ENCODE measurements at places on chromosomes 2 and 18.

DNA sequence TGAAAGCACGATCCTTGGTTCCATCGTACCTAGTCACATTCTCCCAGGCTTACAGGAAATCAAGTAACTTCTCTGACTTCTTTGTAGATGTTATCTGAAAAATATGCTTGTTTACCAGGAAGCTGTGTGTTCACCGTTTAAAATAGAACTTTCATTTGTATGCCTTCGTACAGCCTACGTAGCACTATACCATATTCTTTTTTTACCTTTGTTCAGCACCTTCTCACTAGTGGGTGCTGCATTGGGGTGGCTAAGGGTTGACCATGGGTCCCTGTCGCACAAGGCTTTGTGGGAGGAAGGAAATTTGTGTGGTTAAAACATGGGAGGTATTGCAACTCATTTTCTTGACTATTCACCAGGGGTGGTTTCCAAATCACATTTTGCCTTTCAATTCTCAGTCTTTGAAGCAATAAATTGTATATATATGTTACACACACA is 16.6 kb downstream of the MALT1 start:
- no peak for DNase-seq

DNA sequence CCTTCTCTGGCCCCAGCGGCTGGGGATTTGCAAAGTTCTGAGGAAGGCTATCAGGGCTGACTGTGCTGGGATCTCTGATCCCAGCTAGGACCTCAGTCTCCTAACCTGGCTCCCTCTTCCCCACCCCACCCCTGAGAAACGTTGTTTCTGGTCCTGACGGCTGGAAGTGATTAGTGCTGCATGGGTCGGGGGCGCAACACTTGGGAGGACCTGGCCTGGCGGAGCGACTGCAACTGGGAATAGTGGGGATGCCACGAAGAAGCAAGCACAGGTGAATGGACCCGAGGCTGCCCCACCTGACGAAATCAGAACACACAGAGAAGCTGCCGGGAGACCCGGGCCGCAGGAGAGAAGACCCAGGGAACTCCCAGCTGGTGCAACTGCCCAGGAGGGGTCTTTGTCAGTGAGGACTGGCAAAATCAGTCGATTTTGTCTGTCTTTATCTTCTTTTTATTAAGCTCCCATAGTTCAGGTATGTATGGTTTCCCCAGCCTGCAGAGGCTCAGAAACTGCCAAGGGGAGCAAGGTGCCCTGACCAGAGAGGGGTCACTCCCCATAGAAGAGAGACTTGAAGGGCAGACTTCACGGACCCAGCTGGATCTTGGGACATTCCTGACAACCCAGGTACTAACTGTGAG is 656 bp upstream of the LBX2 start:
- DNase-seq = no peak

DNA sequence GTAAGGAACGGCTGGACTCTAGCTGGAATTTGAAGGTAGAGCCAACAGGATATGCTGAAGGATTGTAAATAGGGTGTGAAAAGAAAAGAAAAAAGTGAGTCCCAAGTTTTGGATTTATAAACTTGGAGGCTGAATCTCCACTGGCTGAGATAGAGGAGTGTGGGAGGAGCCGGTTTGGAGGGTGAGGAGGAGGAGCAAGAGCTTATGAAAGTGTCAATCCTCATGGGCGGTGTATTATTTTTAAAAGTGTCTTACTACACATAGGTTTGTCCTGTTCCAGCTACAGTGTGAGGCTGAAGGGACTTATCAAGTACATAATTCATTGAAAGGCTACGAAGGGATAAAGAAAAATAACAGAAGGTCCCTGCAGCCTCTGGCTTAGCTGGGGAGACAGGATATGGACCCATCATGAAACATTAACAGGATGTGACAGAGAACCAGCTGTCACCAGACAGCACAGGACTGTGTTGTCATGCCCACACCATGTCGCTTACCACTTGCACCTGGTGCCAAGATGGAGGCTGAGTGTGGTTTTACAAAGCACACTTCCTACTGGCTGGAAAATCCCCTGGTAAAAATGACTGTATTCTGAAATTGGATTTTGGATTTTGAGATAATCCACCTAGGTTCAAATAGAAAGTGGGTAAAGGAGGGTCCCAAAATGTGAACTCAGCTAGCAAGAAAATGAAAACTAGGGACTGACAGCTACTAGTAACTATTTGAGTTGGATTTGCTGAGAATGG is 2.5 kb upstream of the MREG start:
- peak; percentile 17 for DNase-seq

GRCh38 chr2:185316383-185316782 is 422.2 kb upstream of the FSIP2 start:
- DNase-seq = no peak

GRCh38 chr2:224190936-224191270 is 151.8 kb upstream of the SERPINE2 start:
- DNase-seq = no peak

- no peak for DNase-seq
These were observed 299.8 kb downstream of the LRATD1 start for GRCh38 chr2:14932285-14932684.

GRCh38 chr2:102229141-102229769 is 42.4 kb downstream of the IL1RL2 start:
- DNase-seq = no peak

- DNase-seq = no peak
These were observed 3.5 kb downstream of the HEATR5B start for GRCh38 chr2:37080689-37081088.

DNA sequence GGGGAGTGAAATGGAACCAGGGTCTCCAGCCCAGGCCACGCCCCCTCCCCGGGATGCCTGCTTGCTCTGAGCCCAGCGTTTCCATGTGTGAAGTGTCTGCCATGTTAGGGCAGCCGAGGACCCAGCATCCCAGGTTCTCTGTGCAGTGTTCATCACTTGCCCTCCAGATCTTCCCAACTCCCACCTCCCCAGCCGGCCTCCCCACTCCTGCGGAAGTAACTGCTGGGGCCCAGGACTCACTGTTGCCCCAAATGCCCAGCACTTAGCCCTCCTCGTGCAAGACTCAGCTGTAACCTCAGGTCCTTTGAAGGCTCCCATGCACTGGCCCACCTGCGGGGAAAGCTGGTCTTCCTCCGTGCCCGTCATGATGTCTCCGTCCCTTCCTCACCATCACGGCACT is 9.7 kb upstream of the PXDN start:
- no peak for DNase-seq

DNA sequence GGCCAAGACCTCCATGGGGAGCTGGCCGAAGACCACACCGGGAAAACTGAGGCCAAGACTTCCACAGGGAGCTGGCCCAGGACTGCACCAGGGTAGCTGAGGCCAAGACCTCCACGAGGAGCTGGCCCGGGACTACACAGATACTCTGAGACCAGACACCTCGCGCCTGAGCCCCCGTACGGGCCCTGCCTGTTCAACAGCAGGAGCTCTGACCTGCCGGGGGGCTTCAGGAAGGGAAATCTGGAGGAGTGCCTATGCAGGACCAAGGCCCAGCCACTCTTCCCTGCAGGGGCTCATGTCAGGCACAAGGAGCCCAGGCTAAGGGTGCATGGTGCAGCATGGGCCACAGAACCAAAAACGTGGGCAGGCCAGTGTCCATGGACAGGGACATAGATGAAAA is 151.6 kb downstream of the TMEM18 start:
- DNase-seq = no peak

- DNase-seq = no peak
These were observed 239.5 kb upstream of the COL3A1 start for GRCh38 chr2:188734691-188735090.

- DNase-seq = no peak
These were observed 233.0 kb upstream of the TNP1 start for GRCh38 chr2:217092710-217093379.

DNA sequence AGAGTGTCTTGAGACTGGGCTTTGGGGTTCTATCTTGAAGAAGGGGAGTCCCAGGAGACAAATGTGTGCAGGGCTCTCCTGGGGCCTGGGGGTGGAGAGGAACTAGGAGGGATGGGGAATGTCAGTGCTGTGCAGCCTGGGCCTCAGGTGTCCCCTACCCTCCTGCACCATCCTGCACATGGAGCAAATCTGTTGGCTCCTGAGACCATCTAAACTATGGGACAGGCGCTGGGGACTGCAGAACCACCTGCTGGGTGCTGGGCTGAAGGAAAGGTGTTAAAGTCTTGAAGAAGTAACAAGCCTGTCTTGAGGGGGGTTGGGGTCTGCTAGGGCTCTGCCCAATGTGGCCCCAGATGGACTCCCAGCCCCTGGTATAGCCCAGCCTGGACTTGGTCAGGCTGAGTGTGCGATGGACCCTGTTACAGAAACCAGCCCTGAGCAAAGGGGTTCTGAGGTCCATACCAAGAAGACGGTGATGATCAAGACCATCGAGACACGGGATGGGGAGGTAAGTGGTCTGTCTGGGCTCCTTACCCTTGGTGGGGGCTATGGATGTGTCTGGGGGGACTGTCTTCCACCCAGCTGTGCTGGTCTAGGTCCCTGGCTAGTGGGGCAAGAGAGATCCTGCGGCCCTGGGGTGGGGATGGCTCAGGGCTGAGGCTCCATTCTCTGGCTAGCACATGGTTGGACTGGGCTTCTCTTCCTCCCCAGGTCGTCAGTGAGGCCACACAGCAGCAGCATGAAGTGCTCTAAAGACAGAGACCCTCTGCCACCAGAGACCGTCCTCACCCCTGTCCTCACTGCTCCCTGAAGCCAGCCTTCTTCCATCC is 7.3 kb downstream of the DES start:
- no peak for DNase-seq

DNA sequence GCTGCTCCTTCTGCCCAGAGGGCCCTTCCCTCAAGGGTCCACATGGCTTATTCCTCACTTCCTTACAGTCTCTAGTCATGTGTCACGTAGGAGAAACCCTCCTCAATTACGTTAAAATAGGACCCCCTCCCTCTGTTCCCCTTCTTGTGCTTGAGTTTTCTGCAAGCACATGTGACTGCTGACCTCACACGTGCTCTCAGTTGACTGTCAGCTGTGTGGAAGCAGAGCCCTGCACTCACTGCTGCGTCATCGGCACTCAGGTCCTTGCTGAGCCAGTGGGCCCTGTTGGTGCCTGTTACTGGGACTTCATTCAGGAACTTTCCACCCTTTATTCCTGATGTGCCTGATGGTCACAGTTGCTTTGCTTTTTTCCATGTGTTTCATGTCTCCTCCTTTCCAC is 11.1 kb downstream of the ATG16L1 start:
- no peak for DNase-seq

DNA sequence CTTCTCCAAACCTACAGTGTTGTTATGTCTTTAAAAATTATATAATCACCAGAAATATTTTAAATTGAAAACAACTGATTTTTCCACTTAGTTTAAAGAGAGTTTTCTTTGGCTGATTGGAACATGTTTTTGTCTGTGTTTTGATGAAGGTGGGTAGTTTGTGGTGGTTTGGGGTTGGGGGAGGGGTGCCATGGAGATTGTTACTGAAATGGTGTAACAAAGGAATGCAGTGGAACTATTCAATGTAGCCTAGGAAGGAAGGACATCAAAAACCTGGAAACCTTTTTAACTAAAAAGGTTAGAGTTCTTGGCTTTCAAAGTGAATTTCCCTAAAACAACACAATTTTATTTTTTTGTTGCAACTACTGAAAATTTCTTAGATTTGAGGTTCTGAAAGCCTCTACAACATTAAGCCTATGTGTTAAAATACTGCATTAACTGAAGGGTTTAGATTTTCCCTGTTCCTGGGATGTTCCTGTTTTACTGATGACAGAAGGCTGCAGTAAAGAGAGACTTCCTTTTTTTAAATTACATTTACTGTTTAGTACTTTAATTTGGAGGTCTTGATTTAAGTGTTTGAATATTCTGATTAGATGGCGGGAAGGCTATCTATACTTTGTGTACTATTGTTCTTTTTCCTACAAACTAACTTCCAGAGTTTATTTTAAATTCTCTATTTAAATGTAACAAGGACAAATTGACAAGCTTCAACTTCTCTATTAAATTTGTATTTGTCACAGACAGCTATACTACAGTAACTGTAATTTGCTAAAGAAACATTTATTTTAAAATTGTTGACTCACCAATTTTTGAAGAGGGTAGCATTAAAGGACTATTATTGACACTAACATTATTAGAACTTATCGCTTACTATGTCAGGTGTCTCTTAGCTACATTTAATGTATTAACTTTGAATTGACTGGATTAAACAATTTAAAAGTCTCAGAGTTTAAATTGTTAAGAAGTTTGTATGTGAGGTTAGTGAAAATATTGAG is 87.7 kb downstream of the LIMS1 start:
- no peak for DNase-seq

DNA sequence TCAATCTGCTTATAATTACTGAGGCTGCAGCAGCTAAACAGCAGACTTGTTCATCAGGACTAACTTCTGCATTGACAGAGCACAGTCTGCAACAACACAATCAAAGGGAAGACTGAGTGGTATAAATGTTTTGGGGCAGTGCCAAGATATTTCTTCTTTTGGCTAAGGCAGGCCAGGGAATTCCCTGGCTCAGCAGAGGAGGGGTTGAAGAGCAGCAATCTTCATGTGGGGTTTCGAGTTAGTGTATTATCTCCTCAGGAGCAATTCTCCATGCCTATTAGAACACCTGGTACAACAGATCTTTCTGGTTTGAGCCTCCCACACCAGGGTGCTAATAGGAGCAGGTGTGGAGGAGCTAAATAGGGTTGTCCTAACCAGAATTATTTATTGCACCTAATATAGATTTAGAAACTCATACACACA is 103.0 kb upstream of the STK17B start:
- DNase-seq = no peak

- DNase-seq = no peak
These were observed 77.7 kb upstream of the APCDD1 start for GRCh38 chr18:10376731-10377130.

- no peak for DNase-seq
These were observed 256.0 kb downstream of the EIPR1 start for GRCh38 chr2:3121601-3122000.

GRCh38 chr2:18991177-18992168 is 366.9 kb downstream of the OSR1 start:
- DNase-seq = peak; percentile 85

DNA sequence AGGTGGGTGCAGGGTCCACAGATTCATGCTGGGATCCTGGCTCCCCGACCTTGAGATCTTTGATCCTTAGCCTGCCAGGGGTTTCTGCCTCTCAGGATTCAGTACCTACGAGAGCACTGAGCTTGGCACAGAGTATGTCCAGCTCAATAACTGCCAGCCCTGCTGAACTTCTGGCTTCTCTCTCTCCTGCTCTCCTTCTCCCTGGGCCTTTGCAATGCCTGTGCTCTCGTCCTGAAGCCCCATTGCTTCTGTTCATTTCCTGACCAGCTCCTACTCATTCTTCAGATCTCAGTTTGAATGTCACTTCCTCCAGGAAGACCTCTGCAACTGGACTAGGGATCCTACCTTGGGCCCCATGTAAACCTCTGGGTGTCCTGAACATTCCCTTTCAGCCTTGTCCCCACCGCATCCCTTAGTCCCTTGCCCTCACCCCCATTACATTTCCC is 113.8 kb upstream of the HAAO start:
- DNase-seq = no peak

GRCh38 chr2:85179541-85179940 is 46.3 kb downstream of the TCF7L1 start:
- DNase-seq = no peak

GRCh38 chr2:15674637-15675455 is 83.2 kb downstream of the DDX1 start:
- no peak for DNase-seq

GRCh38 chr2:126518196-126518595 is 137.8 kb upstream of the GYPC start:
- DNase-seq = no peak

Measured in cerebellar nuclear complex (tissue), 1 donor.